Epithelial cell of proximal tubule (primary cell): ENCODE measurements at places on chromosomes 13 and 19. TPM values are rescaled to one million over a fixed set of nuclear protein-coding genes. Genes with fewer than 3 reads are reported as not detected.

The ERICH6B gene
- not detected in 2 replicates for total RNA-seq

The CYP4F22 gene
- not detected in 2 replicates for total RNA-seq

The CGB2 gene
- total RNA-seq: not detected in 2 replicates

The FGF22 gene
- 0.29 TPM in 1 of 2 replicates, not detected in the other for total RNA-seq

The PCDH17 gene
- total RNA-seq: 0.12 and 0.65 TPM in 2 replicates

The TYROBP gene
- total RNA-seq: not detected in 2 replicates

The ZNF681 gene
- 3.1 and 3.5 TPM in 2 replicates for total RNA-seq

The KIR2DL1 gene
- total RNA-seq: not detected in 2 replicates

The TNFSF13B gene
- total RNA-seq: 0.12 and 0.51 TPM in 2 replicates

The C5AR1 gene
- total RNA-seq: not detected in 2 replicates
